Left renal cortex interstitium (tissue), 4 donors: ENCODE measurements at places on chromosomes 5 and 9. TPM values are rescaled to one million over a fixed set of nuclear protein-coding genes. Genes with fewer than 3 reads are reported as not detected.

GRCh38 chr5:104556957-104557356 lies 994.4 kb upstream of the NUDT12 start:
- DNase-seq: no peak

DNA sequence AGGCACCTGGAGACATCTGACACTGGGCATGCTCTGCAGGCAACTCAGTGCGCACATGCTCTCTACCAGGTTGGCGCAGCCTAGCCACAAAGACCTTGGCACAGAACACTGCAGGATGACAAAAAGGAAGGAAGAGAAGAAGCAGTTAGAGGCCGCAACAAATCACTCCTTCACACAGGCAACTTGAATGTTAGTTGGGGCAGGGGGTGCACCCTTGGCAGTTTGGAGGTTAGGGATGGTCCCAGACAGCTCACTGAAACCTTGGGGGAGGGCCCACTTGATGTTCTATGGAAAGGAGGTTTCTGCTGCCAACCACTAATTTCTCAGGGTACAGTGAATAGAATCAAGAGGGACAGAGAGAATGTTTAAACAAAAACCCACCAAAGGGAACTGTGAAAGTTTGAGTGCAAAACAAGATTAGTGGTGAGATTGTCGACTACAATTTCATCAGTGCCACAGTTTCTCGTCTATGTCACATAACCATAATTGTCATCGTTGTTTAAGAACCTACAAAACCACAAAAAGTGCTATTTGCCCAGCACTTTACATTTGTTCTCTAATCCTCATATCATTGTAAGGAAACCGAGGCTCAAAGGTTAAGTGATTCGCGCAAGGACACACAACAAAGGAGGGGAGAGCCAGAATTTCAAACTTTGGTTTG lies 48.7 kb downstream of the FBXW11 start:
- DNase-seq: no peak

- no peak for DNase-seq
Measured at GRCh38 chr5:34822956-34823715, 15.8 kb upstream of the TTC23L start.

DNA sequence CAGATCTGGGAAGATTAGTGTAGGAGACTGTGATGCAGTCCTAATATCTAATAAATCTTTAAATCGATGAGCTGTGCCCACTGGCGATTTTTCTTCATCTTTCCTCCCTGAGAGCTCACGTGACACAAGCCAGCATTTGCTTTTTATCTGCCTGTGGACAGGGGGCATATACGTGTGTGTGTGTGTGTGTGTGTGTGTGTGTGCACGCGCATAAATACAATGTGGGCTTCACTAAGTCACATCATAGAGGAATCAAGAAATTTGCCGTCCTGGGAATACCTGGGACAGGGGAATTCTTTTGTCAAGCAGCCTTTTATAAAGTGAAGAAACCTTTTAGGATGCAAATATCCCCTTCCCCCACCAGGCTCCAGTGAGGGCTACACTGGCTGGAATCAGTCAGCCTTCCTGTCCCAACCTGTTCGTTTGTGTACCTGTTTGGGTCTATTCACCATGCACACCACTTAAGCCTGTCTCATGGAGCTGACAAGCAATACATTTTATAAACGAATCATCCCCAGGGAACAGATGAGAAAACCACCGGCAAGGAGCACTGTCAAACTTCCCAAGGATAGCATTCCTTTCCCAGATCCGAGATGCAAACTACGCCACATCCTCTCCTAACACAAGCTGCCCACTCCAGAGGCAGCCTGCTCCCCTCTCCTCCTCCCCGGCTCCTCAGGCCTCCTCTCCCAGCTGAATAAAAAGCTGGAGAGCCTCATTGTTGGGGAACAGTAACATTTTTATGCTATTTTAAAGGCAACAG lies 2.7 kb downstream of the EPB41L4B start:
- DNase-seq: no peak

GRCh38 chr5:149841851-149842793 lies 102.5 kb downstream of the PDE6A start:
- DNase-seq: no peak

DNA sequence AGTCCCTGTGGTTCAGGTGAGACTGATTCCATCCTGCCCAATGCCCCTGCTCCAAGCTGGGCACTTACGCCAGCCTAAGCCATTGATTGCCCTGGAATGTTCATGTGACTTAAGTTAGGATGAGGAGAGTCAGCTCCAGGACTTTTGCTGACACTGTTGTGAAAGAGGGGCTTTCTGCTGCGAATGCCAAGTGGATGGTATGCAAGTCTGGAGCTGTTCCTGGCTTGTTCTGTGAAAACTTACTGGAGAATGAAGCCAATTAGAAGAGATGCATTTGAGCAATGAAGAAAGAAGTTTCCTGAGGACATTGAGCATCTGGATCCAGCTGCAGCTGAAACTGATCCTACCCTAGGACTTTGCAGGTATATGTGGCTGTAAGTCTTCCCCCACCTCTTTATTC lies 61.2 kb upstream of the ZFR start:
- DNase-seq: no peak

GRCh38 chr5:138643040-138643791 lies 68.0 kb upstream of the HSPA9 start:
- DNase-seq: no peak

DNA sequence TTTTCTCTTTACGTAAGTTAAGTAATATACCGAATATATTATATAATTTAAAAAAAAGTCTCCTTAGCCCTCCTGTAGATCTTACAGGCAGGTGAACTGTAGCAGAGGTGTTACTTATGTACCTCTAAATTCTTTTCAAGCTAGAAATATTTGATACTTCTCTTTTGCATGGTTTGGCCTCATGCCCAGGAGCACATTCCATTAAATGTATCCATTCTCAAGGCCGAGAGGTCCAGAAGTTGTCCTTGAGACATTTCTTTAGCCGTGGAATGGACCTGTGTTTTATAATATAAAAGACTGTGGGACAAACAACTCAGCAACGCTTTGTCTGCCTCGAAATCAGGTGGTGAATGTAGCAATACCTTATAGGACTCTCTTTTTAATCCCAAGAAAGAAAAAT lies 184.5 kb downstream of the TRIO start:
- DNase-seq: no peak

GRCh38 chr9:89044104-89044503 lies 52.8 kb downstream of the S1PR3 start:
- DNase-seq: no peak

GRCh38 chr9:16175461-16175860 lies 622.6 kb downstream of the CCDC171 start:
- DNase-seq: no peak

GRCh38 chr5:119289438-119290044 lies 66.3 kb upstream of the TNFAIP8 start:
- no peak for DNase-seq

DNA sequence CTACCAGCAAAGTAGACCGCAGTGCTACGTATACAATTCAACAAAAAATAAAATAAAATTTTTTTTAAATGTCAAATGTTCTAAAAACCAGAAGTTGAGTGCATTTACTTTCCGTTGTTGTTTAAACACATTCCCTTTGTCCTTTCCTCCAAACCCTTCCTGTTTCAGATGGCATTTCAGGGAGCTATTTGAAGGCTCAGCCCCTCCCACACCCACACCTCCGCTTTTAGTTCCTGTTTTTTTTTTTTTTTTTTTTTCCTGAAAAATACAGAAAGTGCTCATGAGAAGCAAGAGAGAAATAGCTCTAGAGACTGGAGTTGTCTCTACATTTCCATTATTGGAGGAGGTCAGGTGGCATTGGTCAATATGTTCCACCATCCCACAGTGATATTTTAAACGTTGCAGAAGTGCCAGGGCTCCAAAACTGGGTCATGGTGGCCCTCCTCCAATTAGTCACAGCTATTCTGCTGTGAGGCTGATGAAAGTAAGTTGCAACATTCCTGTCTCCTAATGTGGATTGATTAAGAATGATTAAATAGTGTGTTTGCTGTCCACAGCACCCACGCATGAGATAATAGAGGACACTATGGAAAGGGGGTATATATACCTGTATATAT lies 106.9 kb downstream of the GABRG2 start:
- no peak for DNase-seq

DNA sequence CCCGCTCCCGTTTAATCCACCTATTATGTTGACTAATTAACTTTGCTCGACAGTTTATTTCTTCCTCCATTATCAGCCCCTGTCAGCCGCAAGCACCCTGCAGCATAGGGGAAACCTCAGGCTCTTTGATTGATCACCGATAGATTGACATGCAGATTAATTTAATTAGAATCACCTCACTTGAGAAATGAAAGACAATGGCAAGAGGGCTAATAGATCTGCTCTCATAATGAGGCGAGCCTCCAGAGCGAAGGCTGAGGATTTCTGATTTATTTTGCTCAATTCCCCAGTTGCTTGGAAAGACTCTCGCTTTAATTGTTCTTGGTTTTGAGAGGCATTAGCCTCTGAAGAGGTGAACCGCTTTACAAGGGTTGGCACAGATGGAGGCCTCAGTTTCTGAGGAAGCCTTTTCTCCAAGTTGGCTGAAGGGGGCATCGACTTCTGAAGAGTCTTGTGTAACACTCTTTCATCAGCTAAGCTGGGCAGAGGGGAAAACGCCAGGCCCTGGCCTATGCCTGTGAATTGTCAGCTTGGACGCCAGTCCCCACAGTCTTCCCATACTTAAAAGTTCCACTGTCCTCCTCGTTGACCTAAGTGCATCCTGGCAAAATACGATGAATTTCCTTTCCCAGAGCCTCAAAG lies 275.4 kb downstream of the EBF1 start:
- no peak for DNase-seq

DNA sequence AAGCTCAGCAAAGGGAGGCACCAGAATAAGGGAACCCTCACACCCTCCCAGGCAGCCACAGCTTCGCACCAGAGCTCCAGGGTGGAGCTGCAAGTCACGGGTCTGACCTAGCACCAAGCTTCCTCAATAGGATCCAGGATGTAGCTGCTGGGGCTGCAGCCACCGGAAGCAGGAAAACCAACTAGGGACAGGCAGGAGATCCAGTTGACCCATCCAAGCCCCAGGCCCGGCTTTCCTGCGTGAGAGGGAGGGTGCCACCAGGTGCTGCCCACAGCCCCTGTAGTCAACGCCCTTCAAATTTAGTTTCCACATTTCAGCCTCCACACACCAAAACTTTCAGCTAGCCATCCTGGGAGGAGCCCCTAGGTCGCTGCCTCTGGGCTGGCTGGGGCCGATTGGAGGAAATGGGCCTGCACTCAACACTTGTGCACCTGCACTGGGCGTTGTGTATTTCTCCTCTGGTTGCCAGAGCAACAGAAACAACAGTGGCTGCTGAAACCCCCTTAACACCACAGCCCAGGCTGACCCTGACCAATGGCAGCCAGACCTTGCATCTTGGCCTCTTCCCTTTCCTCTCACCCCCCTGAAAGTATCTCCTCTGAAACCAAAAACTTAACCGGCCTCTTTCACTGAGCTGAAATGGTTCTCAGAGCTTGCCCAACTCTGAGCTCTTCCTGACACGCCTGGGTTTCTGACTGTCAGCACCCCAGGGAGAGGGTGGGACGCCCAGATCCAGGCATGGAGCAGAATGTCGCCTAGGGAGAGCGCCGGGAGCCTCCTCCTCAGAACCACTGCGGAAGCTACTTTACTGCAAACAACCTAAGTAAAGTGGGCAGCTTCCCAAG lies 226.5 kb upstream of the MAP3K1 start:
- no peak for DNase-seq

GRCh38 chr5:72007336-72008111 lies 99.8 kb upstream of the MAP1B start:
- DNase-seq: no peak

GRCh38 chr5:83745816-83746215 lies 25.2 kb upstream of the HAPLN1 start:
- no peak for DNase-seq

GRCh38 chr9:117887941-117888340 lies 183.7 kb downstream of the TLR4 start:
- DNase-seq: no peak

DNA sequence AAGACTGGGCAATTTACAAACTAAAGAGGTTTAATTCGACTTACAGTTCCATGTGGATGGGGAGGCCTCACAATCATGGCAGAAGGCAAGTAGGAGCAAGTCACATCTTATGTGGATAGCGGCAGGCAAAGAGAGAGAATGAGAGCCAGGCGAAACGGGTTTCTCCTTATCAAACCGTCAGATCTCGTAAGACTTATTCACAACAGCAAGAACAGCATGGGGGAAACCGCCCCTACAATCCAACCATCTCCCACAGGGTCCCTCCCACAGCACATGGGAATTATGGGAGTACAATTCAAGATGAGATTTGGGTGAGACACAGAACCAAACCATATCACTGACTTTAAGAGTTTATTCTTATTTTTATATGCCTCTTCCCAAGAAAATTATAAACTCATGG lies 60.3 kb downstream of the RFK start:
- no peak for DNase-seq

DNA sequence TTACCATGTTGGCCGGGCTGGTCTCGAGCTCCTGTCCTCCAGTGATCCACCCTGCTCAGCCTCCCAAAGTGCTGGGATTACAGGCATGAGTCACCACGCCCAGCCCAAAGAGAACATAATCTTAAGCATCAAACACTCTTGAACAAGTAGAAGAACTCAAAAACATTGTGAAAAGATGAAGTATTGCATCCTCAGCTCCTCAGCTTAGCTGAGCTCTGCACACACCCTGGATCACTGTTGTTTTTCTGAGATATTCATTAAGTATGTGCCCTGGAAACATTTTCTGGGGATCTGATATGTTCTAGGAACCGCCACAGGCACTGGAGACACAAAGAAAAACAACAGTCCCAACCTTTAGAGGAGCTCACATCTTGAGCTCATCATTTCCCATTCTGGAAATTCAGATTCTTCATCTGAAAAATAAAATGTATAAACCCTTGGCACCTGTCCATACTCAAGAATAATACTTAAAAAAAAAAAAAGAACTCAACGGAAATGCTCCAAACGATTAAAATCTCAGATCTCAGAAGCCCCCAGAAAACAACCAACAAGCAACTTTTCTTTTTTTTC lies 62.2 kb upstream of the ZNF462 start:
- DNase-seq: no peak

DNA sequence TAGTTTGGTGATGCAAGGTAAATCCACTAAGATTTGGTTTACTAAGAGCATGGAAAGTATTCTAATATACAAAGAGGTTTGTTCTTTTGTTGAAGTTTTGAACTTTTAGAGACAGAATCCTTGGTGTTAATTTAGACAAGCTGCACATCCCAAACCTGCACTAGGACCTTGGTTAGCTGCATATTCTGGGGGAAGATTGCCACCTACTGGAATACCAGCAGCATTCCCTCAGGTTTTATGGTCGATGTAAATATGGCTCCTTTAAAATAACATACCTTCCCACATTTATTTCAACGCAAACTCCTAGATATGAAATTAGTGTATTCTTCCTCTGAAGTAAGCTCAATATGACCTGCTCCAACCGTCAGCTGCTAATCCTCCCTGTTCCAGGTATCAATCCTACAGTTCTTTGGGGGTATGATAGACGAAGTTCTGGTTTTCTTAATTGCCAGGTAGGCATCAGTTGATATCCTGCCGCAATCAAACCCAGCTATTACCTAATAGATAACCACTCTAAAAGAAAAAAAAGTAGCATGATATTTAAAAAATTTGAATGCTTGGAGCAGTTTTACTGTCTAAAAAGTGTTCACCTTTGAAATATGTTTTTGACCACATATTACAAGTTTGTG lies 624.1 kb downstream of the ISL1 start:
- DNase-seq: no peak

GRCh38 chr9:18233776-18234445 lies 240.0 kb upstream of the ADAMTSL1 start:
- DNase-seq: no peak

The C5orf52 gene
- not detected for polyA plus RNA-seq

The OR1J2 gene
- polyA plus RNA-seq: not detected

The MVB12B gene
- 19.1 TPM for polyA plus RNA-seq

The P4HA2 gene
- 35.2 TPM for polyA plus RNA-seq

The CDKN2B gene
- polyA plus RNA-seq: 0.21 TPM

The GRHPR gene
- polyA plus RNA-seq: 156 TPM

The DAPK1 gene
- polyA plus RNA-seq: 61.1 TPM

The ARID3C gene
- 0.21 TPM for polyA plus RNA-seq

The PRR7 gene
- polyA plus RNA-seq: 2.7 TPM
